Putamen (tissue), 1 donor: ENCODE measurements at places on chromosomes 1 and 21.

GRCh38 chr1:57262472-57262871 is 161.4 kb downstream of the DAB1 start:
- no peak for DNase-seq

GRCh38 chr21:43886565-43886964 is 21.5 kb downstream of the AGPAT3 start:
- DNase-seq = no peak

DNA sequence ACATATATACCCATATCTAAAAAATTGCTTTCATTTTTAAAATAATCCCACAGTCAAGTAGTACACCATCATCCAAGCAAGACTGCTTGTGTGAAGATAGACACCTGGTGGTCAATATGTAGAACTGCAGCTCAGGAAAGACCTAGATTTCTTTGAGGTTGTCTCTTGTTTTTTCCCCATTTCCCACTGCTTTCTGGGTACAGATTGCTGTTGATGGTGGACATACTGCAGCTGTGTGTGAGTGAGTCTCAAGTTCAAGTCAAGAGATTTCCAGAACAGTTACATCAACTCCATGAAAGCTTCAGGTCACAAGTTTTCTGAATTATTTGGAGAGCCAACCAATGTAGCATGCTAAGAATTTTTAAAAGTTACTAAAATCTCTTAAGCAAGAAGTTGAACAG is 306.4 kb downstream of the DUSP10 start:
- DNase-seq = peak; percentile 42

- no peak for DNase-seq
Observed at GRCh38 chr1:159291424-159291823, 10.7 kb upstream of the FCER1A start.

DNA sequence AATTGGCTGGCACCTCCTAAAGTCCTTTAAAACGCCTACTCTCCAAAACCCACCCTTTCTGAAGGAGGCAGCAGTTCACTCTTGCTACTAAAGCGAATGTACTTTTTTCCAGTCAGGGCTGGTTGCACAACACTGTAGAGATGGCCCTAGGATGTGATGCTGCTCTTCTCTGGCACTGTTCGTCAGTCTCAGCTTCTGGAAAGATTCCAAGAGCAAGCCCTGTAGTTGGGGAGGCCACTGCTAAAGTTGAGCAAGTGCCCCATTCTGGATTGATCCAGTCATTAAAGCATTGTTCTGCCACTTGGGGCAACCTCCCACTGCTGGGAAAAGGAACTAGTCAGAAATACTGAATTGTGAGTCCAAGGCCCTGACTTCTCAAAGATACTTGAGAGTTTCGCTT is 28.5 kb upstream of the KCNQ4 start:
- no peak for DNase-seq

DNA sequence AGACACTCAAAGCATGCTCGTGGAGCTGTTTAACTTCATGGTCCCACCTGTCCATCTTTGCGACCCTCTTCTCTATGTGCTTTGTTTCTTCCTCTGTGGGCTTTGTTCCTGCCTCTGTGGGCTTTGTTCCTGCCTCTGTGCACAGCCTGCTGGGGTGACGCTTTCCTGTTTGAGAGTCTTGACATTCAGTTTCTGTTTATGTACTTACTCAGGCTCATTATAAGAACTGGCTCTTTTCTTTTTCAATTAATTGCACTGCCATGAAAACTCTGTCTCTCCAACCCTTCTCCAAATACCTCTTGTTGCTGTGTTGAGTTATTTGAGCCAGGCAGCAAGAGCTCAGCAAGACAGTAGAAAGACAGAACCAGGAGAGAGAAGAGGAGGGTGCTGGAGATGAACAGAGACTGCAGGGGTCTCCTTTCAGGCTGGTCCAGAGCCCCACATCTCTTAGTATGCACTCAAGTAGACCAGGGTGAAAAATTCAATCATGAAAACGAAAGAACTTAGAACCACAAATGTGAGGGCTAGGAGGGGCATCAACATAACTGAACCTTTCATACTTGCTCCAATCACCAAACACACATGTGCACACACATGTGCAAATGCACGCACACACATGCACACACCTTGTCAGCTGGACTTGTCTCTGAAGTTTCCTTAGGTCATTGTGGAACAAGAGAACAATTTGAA is 88.3 kb upstream of the SGIP1 start:
- peak; percentile 9 for DNase-seq
